ENCODE measurements at places on chromosomes 11 and 22. TPM values are rescaled to one million over a fixed set of nuclear protein-coding genes. Genes with fewer than 3 reads are reported as not detected.
A peak's percentile ranks its signal among the peaks of the same experiment; 100 is the strongest.

DNA sequence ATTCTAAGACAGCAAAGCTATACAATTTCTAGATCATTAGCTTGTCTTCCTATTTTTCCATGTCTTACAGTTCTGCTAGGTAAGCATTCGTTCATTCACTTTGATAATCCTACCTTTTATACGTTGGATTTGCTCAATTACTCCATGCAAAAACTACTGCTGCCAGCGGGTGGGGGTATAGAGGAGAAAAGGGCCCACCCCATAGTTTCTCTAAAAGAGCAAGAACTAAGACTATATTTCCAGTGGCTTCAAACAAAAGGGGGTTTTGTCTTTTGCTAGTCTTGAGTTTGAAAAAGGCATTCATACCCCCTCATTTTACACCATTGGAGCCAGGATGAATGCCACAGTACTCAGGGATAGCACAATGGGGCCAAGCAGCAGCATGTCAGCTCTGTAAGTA is 155.7 kb downstream of the WT1 start:
- DNase-seq, result no peak

GRCh38 chr22:43060183-43060582 is 29.0 kb downstream of the TTLL1 start:
- no peak for DNase-seq

DNA sequence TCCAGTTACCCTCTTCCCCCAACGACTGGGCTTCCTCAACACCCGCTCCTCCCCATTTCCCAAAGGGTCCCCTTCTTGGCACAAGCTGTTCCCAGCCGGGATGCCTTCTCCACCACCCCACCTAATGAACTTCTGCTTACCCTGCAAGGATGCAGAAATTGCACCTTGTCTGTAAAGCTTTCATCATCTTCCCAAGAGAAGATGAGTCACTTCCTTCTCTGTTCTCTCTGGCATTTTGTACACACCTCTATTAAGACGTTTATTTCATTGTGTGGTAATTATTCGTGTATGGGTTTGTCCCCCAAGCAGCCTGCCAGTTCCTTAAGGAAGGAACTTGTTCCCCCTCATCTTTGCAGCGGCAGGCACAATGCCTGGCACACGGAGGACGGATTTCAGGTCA is 351.1 kb downstream of the CADM1 start:
- DNase-seq, result no peak

GRCh38 chr22:48605856-48606481 is 1221.7 kb downstream of the BRD1 start:
- no peak for DNase-seq

GRCh38 chr11:72411623-72412419 is 22.5 kb downstream of the CLPB start:
- DNase-seq, result no peak

DNA sequence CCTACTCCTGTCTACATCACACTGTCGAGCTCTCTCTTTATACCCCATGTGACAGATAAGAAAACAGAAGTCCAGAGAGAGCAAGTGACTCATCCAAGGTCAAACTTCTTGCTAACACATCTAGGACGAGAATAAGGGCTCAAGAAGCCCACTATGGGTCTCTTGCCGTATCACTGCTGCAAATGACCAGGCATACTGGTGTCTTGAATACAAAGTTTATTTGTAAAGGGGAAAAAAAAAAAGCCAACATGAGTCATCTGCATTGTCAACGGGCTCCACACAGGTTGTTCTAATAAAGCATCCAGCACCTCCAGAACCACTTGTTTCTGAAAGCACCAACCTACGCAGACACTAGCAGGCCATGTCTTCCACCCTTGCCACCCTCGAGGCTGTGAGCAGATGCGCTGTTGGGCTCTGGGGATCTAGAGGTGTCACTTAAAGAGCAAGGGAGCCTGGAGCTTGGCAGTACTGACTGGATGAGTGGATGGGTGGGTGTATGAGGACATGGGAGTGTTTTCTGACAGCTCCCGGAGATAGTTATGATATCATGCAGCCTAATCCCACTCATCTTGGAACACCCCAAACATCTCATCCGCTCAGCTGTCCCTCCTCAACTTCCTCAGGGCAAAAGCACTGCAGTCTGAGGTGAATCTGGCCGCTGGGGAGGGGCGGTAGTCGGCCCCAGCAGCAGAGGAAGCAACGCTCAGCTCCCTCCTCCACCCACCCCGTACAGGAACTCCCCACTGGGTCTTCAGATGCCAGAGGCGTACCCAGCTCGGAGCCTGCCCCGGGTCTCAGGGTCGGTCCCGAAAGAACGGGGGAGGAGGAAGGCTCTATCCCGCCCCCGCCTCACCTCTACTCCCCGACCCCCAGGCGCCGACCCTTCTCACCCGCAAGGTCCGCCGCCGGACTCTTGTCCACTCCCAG is 1.0 kb downstream of the SMCO4 start:
- peak; percentile 94 for DNase-seq

DNA sequence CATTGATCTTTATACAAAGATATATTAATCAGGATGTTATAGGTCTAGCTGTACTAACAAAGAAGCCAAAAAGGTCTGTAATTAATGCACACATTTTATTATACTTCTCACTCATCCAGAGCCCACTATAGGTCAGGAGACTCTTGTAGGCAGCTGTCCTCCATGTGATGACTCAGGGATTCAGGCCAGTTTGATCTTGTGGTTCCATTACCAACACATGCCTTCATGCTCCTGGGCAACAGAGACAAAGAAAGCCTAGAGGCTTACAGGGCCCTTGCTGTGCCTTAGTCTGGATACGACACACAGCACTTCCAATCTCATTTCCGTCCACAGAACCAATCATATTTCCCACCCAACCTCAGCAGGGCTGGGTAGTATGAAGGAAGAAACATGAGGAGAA is 150.3 kb upstream of the NCAM1 start:
- no peak for DNase-seq

The PIH1D2 gene
- 2.9 TPM for total RNA-seq

The PAX6 gene
- under 0.01 TPM for total RNA-seq

The CD3E gene
- not detected for total RNA-seq

The MS4A6E gene
- total RNA-seq, result not detected

The TSSK2 gene
- not detected for total RNA-seq
